Colonic mucosa (tissue), 4 donors: ENCODE measurements at places on chromosomes 13 and 19.

DNA sequence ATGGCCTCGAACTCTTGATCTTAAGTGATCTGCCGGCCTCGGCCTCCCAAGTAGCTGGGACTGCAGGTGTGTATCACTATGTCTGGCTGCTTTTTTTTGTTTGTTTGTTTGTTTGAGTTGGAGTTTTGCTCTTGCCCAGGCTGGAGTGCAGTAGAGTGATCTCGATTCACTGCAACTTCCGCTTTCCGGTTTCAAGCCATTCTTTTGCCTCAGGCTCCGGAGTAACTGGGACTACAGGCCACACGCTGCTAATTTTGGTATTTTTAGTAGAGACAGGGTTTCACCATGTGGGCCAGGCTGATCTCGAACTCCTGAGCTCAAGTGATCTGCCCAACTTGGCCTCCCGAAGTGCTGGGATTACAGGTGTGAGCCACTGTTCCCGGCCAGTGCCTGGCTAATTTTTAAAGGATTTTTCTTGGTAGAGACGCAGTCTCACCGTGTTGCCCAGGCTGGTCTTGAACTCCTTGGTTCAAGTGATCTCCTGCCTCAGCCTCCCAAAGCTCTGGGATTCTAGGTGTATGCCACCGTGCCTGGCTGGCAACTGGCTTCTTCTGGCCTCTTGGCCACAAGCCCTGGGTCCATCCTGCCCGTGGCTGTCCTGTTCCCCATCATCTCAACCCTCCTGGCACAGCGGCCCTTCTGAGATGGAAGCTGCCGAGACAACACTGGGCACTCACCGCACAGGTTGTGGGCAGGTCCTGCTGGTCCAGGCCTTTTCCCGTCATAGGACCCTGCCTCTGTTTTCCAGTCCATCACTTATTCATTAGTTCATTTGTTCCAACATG is 11.5 kb downstream of the TECR start:
- no peak for DNase-seq

DNA sequence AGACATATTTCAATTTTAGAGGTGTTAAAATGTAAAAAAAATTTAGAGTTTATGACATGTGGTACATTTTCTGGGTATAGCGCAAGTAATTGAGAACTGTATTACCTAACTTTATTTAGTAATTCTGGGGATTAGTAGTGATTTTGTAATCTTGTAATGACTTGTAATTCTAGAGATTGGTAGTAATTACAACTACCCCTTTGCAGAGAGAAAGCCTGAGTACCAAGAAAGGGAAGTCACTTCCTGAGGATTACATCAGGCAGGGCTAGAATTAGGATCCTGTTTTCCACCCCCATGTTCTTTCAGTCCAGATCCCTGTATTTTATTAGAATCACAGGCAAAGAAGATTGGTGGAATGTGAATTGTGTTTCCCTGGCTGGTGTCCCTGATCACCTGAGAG is 274.9 kb downstream of the KCNRG start:
- DNase-seq: no peak

DNA sequence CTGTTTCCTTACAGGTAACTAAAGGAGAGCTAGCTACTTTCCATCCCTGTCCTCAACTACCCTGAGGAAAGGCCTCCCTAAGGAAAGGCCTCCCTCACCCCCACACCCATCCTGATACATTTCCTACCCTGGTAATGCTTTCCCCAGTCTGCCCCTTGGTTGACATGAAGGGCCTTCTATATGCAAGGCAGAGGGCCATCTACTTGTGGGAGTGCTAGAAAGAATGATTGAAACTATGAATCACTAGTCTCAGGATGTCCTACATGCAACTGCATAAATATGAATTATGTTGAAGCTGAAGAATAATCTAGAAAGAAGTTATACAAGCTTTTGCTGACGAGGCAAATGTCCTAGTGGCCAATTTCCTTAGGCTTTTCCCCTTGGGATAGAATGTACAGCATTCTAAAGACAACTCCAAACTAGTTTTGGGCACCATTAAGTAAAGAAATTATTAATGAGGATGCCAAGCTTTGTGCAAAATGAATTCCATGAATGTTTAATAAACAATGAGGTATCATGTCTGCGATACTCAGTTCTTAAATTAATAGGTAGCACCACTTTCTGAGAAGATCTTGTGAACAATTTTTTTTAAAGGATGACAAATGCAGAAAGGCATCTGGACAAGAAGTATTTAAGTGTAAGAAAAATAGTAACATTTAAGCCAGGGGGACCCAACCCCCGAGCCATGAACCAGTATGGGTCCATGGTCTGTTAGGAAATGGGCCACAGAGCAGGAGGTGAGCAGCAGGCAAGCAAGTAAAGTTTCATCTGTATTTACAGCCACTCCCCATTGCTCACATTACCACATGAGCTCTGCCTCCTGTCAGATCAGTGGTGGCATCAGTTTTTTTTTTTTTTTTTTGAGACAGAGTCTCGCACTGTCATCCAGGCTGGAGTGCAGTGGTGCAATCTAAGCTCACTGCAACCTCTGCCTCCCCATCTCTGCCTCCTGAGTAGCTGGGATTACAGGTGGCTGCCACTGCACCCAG is 223.0 kb downstream of the LHFPL6 start:
- no peak for DNase-seq

DNA sequence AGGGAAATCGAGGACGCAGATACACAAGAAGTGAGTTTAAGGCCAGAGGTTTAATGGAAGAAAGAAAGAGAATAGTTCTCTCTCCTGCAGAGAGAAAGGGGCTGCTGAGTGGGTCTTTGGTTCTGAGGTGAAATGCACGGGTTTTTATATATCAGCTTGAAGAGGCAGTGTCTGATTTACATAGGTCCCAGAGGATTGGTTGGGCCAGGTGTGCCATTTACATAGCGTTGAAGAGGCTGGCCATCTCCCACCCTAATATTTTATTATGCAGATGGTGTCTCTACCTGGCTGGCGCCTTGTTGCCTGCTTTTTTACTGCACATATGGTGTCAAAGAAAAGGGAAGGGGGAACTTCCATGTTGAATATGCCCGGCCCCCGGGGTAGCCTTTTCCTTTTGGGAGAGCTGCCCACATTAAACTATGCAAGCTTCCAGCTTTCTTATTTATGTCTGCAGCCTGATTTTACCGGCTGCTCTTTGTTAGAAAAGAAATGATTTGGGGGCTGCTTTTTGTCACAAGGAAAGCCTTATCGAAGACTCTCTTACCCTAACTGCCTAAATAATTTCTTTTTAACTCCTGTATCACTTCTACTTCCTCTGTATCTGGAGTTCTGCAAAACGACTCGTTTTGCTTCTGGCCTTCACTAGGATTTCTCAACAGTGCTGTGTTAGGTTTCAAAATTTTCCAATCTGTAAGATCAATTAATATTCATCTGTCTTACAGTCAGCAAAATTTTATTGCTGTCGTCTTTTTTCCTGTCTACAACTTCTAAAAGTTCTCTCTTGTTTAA is 268.5 kb downstream of the B3GLCT start:
- DNase-seq: no peak

- DNase-seq: peak; percentile 31
Measured at GRCh38 chr13:78589206-78589605, 14.1 kb downstream of the POU4F1 start.

- DNase-seq: no peak
Measured at GRCh38 chr19:1657746-1658145, 5.3 kb upstream of the TCF3 start.

GRCh38 chr13:41306271-41307145 is 4.6 kb upstream of the NAA16 start:
- DNase-seq: no peak

DNA sequence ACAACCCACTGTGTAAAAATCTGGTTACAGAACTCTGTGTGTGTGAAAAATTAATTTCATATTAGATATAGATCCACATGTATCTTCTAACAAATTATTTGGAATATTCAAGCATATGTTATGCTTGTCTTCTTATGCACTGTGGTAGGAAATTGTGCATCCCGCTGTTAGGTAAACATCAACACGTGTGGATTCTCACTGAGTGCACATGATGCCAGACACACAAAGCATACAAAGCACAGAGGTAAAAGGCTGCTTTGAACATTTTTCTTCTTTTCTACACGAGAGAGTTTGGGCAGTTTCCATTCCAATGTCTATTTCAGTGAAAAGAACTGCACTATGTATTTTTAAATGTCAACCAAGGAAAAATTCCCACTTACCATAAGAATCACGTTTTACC is 354.9 kb downstream of the PCDH9 start:
- no peak for DNase-seq

GRCh38 chr13:72774019-72774418 is 7.7 kb downstream of the DIS3 start:
- no peak for DNase-seq

DNA sequence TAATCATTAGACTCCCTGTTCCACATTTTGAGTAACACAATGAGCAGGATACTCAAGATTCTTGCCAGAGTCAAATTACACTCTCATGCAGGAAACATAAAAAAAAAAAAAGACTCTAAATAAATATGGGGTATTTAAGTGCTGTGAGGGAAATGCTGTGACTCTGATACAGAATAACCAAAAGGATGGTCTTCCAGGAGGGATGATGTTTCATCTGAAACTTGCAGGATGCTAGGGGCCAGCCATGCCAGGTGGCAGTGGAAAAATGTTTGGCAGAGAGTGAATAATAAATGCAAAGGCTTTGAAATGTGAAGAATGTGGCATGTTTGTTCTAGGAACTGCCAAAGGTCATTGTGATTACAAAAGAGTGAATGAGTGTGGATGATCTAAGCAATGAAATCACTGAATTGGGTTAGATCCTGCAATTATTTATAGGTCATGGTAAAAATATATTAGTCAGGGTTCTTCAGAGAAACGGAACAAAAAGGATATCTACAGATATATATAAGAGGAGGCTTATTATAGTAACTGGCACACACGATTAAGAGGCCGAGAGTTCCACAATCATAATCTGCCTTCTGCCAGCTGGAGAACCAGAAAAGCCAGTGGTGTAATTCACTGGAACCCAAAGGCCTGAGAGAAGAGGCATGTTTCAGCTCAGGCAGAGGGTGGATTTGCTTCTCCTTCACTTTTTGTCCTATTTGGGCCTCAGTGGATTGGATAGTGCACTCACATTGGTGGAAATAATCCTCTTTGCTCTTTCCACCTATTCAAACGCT is 1832.8 kb upstream of the MIR17HG start:
- no peak for DNase-seq

GRCh38 chr13:31029102-31029501 is 96.6 kb downstream of the TEX26 start:
- no peak for DNase-seq

GRCh38 chr13:105552078-105552477 is 983.4 kb downstream of the EFNB2 start:
- no peak for DNase-seq

GRCh38 chr13:25632166-25632888 is 260.6 kb downstream of the ATP8A2 start:
- DNase-seq: no peak

- DNase-seq: no peak
Measured at GRCh38 chr13:25502551-25502950, 130.8 kb downstream of the ATP8A2 start.

GRCh38 chr13:25046985-25047511 is 48.9 kb upstream of the PABPC3 start:
- DNase-seq: no peak

DNA sequence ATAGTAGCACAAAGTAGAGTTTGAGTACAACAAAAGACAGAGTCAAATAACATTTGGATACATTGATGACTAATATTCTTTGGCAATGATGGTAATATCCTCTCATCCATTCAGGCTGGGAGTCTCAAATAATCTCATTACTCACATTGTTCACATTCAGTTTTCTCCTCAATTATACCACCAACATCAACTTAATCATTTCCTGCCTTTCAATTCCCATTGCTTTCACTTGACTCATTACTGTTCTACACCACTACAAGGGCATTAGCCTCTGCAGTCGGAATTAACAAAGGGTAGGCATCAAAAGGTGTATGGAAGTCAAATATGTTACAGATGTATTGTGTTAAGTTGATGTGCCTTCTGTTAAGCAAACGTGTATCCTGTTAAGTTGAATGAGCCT is 518.4 kb upstream of the SLITRK1 start:
- no peak for DNase-seq

GRCh38 chr13:107361666-107362065 is 793.7 kb upstream of the ARGLU1 start:
- DNase-seq: no peak

- DNase-seq: no peak
Measured at GRCh38 chr13:29963089-29963488, 112.7 kb upstream of the UBL3 start.

- DNase-seq: no peak
Measured at GRCh38 chr13:110574161-110574560, 12.6 kb upstream of the RAB20 start.

DNA sequence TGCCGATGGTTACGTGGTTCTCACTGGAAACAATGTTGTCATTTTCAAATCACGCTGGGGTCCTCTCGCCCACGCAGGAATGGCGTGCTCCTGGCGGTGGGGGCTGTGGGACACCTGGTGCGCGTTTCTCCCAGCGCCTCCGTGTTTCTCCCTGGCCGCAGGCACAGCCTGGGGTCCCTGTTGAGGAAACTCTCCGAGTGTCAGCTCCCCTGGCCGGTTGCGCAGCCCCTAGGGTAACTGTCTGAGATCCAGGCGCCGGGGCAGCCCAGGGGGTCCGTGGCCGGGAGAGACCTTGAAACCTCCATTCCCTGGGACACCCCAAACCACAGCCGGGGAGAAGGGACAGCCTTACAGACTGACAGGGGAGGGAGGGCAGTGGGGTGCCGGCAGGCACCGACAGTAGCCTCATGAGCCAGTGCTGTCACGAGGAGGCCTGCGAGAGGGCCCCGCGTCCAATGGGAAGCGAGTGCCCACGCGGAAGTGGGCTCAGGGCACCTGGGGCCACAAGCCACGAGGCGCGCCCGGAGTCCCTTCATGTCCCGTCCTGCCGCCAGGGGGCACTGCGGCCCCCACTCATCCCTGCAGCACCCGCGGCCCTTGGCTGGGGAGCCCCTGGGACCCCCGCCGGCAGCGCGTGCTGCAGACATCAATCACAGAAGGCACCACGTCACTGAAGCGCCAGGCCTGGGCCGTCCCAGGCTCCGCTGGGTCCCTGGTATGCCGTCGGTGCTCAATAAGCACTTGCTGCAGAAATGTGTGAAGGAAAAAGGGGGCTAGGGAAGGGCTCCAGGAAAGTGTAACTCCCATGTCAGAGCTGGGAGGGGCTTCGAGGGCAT is 9.5 kb downstream of the ADAMTSL5 start:
- DNase-seq: peak; percentile 62
